ENCODE measurements at places on chromosomes 6 and 20. TPM values are rescaled to one million over a fixed set of nuclear protein-coding genes. Genes with fewer than 3 reads are reported as not detected.
A peak's percentile ranks its signal among the peaks of the same experiment; 100 is the strongest.

The SIRPB1 gene
- total RNA-seq = 0.19 TPM

The ATP6V1G2 gene
- total RNA-seq = 8.5 TPM

The WFDC10B gene
- total RNA-seq = not detected

The TMEM74B gene
- not detected for total RNA-seq

The PHACTR3 gene
- total RNA-seq = not detected

The SLC24A3 gene
- 0.03 TPM for total RNA-seq

The GPSM3 gene
- 0.27 TPM for total RNA-seq

The UST gene
- 8.0 TPM for total RNA-seq

GRCh38 chr6:139257291-139257690 lies 34.5 kb downstream of the TXLNB start:
- no peak for DNase-seq

DNA sequence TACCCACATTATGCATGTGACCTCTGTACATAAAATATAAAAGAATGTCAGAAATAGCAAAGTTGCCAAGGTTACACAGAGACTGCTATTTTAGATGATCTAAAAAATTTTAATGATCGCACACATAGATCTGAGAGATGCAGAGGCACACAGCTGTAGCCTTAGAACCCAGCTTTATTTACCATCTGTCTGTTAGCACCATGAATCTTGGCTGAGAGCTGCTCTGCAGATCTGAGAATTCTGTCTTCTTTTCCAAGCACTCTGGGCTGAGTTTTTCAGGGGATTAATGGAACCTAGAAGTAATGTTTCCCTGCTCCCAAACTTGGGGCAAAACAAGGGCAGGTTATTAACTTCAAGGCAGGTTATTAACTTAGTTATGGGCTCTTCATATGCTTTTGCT lies 248.7 kb upstream of the JAG1 start:
- DNase-seq = peak; percentile 22

DNA sequence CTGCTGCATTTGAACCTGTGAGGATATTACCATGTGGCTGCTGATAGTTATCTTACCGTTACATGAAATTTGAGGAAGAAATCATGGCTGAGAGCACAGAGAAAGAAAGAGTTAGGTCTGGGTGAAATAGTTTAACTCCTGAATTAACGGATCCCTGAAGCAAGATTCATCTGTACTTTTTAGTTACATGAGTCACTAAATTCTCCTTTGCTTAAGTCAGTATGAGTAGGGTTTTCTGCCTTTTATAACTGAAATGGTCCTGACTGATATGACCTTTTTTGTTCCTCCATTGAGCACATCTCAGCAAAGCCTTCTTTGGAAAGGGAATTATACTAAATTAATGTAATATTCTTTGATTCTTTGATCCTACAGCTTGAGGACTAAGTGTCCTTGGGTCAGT lies 333.3 kb upstream of the ZFP64 start:
- DNase-seq = no peak

DNA sequence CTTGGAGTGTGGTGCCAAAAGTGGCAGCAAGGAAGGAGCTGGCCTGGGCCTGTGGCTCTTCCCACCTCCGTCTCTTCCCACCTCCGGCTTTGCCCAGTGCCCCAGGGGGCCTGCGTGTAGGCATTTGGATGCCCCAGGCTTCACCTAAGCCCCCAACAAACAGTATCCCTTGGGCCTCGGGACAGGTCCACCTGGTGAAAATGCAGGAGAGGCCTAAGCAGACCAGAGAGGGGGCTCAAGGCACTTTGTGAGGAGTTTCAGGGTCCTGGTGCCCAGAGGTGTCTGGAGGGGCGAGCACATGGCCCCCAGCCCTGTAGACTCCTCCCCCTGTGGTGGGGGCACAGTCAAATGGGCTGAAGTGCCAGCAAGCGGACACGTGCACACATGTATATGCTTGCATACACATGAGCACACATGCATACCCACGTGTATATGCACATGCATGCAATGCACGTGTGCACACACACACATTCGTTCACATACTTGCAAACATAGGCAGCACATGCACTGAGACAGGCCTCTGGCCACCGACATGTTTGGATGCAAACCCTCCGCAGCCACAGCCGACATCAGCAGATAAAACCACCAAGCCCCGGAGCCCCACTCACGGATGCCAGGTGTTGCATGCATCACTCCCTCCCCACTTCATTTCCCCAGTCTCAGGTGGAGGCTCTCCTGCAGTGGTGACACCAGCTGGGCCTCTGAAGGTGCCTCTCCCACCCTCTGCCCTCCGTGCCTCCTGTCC lies 124.5 kb downstream of the TAF4 start:
- no peak for DNase-seq

GRCh38 chr6:140487586-140487985 lies 1113.1 kb upstream of the CITED2 start:
- no peak for DNase-seq

DNA sequence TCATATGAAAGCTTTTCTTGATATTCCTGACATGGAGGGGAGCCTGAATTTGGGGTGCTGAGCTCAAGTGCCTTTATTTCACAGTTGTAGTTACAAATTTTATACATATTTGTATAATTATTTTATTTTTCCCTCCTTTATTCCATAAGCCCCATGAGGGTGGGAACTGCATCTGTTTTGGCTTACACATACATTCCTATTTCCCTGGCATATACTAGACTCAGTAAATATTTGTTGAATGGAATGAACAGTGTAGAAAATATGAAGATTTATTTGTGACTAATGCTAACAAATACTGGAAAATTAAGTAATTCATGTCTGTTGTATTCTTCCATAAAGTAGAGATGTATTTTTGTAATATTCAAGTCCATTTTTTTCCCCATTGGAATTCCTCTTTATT lies 127.1 kb downstream of the MYO6 start:
- no peak for DNase-seq

GRCh38 chr6:79048611-79049010 lies 29.4 kb downstream of the PHIP start:
- peak; percentile 32 for DNase-seq

- peak; percentile 42 for DNase-seq
Measured at GRCh38 chr6:33213166-33213988, 5.1 kb downstream of the RING1 start.

DNA sequence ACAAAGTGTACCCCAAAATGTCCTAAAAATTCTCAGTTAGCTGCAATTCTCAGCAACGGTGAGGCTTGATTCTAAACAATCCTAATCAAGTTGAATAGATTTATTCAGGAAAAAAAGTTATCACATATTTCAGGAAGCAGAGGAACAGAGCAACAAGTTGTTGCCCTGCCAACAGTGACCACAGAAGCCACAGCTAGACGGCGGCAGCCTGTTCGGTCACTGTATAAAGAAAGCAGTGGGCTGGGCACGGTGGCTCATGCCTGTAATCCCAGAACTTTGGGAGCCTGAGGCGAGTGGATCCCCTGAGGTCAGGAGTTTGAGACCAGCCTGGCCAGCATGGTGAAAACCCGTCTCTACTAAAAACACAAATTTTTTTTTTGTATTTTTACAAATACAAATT lies 171.2 kb upstream of the BMP5 start:
- peak; percentile 94 for DNase-seq

GRCh38 chr20:33299111-33299603 lies 16.1 kb downstream of the BPIFB1 start:
- DNase-seq = peak; percentile 56

- peak; percentile 19 for DNase-seq
Measured at GRCh38 chr6:127547215-127547614, 28.1 kb upstream of the MTCL3 start.

GRCh38 chr6:158647501-158647900 lies 2.4 kb upstream of the SYTL3 start:
- DNase-seq = no peak

- DNase-seq = no peak
Measured at GRCh38 chr20:41501376-41501775, 116.8 kb downstream of the CHD6 start.

GRCh38 chr20:14264869-14265268 lies 72.5 kb downstream of the FLRT3 start:
- peak; percentile 18 for DNase-seq

DNA sequence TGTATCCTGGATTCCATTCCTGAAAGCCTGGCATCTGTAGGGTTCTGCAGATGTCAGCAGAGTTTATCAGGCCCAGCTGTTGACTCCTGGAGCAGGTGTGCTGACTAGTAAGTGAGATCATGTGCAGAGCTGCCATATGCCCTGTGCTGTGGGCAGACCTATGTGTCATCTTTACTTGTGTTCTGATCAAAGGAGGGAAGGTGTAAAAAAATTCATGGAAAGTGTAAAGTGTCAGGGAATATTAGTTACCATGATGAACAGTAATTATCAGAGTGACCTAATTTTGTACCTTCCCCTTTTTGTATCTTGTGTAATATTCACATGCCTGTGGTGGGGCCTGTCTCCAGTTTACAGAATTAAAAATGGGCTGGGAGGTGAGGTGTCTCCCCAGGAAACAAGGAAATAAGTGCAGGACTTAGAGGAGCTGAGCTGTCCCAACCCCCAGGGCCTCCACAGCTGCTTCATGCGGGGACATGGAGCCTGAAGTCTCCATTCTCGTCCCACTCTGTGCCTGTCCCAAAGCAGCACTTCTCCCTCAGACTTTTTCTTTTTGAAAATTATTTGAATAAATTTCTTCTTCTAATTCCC lies 148.2 kb upstream of the GGTLC1 start:
- DNase-seq = no peak

- DNase-seq = no peak
Measured at GRCh38 chr6:12060780-12061609, 48.9 kb downstream of the HIVEP1 start.

Data from myocyte (in vitro differentiated cells).